ENCODE measurements at places on chromosomes 7 and 10.

DNA sequence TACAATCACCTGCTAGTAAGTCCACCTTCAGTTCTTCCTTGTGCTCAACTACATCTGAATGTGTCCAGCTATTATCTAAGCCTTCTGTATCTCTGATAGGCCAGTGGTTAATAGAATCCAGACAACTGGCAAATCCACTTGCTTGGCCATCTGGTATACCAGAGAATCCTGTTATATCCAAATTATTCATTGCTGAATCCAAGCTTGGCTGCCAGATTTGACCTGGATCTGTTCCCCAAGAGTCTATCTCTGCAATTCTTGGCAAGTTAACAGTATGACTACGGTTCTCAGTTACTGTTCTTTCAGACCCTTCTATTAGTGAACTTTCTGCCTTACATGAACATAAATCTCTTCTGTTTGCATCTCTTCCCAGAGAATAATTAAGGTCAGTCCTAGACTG lies 154.6 kb upstream of the TARP start:
- no peak for DNase-seq

DNA sequence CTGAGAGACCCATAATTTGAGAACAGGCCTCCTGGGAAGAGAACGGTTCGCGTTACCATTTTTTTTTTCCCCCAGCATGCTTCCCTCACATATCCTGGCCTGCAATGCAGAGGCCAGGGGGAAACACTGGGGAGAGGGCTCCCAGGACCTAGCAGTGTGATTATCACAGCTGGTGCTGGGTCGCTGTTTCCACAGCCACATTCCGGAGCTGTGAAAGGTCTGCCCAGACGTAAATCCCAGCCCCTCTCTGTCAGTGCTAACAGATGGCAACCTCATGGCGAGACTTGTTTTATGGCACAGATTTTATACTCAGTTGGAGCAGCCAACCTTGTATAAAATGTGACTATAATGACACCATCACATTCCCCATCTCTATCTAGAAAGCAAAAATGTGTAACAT lies 150.5 kb downstream of the PLXDC2 start:
- no peak for DNase-seq

- DNase-seq: no peak
Observed at GRCh38 chr10:74079028-74079935, 71.3 kb downstream of the AP3M1 start.

DNA sequence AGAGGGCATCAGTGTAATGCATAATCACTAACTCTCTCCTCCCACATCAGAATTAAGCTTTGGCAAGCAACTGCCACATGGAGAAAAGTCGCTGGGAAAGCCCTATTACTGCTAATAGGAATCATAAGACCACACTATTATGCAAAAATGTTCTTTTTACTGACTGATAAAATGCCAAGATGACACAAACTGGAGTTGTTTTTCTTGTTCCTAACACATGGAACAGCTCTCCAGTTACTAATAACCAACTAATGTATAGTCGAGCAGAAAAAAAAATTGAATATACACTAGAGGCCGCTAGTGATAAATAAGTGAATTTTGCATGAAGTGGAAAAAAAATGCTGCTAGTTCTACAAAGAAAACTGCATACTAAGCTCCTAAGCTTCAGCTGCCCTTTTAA lies 165.6 kb downstream of the TPK1 start:
- no peak for DNase-seq

DNA sequence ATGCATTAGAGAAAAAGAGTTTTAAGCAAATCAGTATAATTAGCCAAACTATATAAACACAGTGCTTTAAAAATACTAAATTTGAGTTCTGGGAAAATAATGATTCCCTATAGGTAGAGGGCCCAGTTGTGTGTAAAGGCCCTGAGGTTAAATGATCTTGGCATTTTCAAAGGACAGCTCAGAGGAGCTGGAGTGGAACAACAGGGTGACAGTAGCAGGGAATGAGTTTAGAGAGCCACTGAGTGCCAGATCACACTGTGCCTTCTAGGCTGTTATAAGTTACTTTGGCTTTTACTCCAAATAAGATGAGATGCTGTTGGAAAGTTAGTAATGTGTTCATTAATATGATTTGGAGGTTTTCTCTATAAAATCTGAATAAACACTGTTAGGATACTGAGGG lies 34.6 kb downstream of the VWDE start:
- no peak for DNase-seq

DNA sequence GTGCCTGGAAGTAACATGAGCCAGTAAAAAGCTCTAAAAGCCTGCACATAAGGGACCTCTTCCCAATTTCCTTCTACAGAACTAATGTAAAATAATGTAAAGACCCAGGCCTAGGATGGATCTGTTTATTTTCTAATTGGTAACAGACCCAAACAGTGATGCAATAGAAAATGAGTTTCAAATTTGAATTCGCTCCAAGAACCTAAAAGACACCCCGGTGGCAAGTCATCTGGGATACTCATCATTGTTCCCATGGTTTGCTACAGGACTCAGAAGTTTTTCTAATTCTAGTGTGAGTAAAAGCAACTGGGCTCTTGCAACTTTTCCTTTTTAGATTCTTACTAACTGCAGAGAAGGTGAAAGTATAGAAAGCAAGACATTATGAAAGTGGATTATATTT lies 271.3 kb upstream of the CACNA2D1 start:
- DNase-seq: no peak

DNA sequence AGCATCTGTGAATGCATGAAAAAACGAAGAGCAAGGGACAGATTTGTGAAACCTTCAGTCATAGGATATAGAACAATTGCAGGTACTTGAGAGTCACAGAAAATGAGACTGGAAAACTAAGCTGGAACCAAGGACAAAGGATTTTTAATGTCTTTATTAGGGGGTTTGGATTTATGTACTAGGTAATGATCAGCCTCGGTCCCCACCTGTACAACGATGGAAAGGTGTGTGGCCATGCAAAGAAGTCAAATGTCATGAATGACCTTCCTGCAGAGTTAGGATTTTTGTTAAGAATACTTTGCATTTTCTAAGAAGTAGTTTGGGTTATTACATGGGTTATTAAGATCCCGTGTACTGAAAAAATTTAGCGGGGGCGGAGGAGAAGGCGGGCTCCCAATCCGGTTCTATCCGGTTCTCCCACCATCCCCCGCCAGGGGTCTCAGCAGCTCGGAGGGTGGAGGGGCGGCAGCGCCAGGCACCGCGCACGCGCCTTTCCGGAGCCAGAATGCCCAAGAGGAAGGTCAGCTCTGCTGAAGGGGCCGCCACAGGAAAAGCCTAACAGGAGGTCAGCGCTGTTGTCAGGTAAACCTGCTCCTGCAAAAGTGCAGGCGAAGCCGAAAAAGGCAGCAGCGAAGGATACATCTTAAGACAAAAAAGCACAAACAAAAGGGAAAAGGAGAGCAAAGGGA lies 327.5 kb upstream of the PLXDC2 start:
- no peak for DNase-seq

DNA sequence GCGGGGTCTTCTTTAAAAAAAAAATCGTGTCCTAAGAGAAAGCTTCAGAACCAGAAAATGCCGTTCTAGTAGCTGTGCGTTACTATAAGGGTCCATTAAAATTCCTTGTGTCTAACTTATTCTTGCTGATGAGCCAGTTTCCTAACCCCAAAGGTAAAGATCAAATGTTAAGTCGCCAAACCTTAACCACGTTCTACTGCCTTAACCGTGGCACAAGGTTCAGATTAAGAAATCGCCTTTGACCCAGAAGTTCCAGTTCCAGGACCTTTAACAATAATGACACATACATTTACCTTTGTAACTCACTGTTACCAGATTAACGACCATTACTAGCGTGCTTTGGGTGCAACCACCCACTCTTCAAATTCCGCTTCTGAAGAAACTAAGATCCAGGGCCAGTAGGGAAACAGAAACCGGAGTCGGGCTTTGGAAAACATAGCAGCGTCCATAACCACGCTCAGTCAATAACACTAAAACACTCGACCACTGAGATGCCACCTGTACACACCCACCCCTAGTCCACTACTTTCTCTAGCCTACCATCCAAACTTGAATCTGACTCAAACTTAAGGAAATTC lies 620 bp downstream of the BET1 start:
- peak; percentile 6 for DNase-seq

GRCh38 chr10:82969405-82969804 lies 1094.4 kb downstream of the NRG3 start:
- DNase-seq: no peak

GRCh38 chr10:78953113-78953798 lies 115.5 kb upstream of the ZMIZ1 start:
- DNase-seq: no peak

- no peak for DNase-seq
Observed at GRCh38 chr7:115217373-115217772, 295.5 kb downstream of the MDFIC start.

- no peak for DNase-seq
Observed at GRCh38 chr7:142892951-142893350, 7.4 kb upstream of the TRPV6 start.

DNA sequence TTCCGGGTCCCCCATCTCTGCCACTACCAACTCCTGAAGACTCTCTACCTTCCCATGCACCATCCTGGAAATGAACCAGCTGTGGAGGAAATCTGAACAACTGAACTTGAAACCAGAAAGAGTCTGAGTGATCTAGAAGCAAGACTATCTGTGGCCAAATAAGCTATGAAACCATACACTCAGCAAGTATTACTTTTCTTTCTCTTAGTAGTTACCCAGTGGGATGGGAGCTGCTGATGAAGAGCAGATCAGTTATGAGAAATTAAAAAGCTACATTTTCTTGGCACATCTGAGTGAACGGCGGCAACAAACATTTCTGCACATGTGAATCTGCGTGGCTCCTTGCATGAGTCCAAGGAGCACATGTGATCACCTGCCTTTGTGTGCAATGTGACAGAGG lies 31.6 kb upstream of the AGK start:
- no peak for DNase-seq

DNA sequence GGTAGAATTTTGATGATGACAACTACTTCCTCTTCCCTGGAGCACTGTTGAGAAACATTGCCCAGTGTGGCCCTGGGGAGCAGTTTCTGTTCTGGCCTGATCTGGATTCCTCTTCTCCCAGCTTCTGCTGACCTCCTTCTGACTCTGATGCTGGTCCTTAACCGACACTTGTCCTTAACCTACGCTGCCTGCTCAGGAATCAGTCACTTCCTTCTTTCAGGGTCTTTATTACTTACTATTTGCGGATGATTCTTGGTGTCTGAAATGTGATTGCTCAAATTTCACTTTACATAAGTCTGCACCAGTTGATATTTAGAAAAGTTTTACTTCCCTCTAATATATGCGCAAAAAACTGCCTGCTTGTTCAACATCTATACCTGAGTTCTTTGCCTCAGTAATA lies 164.1 kb downstream of the PTEN start:
- no peak for DNase-seq

- no peak for DNase-seq
Observed at GRCh38 chr7:91206361-91206960, 57.8 kb upstream of the FZD1 start.

DNA sequence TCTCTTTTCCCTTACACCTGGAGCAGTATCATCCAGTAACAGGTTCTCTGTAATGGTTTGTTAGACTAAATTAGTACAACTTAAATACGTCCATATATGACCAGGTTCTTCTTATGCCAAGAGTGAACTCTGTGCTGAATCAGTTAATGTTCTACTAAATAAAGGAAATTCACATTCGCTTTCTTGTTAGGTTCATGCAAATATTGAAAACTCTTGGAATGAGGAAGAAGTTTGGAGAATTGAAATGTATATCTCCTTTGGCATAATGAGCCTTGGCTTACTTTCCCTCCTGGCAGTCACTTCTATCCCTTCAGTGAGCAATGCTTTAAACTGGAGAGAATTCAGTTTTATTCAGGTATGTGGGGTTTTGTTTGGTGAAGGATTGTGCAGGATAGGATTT lies 15.3 kb upstream of the CFAP69 start:
- no peak for DNase-seq

DNA sequence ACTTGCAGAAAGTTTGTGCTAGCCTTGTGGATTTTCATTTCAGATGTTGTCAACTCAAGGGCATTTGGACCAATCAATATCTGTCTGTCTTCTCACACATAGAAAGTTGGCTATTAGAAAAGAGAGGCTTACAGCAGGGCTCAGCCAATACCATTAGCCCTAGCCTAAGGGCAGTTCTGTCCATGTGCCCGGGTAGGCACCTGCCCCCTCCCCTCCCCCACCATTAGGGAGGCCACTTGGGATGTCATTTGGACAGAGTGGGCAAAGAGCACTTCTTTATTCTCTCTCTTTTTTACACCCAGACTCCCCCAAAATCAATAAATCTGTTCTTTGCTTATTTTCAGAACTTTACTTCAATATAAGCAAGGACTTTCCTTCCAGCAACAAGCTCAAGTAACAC lies 188.5 kb upstream of the MKI67 start:
- DNase-seq: no peak

DNA sequence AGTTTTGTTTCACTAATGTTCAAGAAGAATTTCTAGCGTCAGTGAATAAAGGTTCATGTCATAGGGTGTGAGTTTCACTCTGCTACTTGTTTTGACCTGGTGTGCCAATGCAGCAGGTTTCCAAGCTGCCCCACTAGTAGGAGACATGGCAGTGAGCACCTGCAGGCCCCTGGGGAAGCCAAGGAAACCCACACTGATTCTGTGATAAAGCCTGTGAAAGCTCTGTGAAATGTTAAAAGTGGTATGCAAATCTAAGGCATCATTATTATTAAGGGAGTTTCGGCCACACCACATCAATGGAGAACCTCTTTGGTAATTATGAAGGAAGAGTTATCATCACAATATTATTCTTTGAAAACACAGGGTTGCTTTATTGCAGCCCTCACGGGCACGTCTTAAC lies 46.4 kb downstream of the ABCB5 start:
- DNase-seq: no peak

DNA sequence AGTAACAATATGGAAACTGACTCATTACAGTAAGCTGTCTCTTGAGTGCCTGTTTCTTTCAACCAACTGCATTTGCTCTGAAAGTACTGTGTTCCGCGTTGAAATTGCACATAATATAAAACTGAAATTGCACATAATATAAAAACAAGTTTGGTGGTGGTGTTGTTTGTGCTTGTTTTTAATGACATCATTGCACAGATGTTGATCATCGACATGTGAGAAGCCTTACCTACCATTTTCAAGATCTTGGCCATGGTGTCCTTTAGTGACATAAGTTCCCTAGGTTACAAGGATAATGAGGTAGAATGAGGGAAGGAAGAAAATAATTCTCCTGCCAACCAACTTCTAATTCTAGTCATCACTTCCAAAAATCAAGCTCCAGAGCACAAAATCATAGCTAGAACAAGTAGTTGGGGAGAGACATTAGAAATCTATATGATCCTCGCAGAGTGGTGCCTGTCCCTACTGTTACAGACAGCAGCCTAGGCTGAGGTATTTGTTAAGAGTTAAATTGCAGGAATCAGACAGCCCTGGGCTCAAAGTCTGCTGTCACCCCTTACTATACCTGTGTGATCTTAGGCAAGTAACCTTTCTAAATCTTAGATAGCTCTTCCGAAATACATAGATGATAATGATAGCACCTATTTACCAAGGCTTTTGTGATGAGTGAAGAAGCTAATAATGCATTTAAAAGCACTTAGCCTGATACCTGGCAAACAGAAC lies 29.3 kb downstream of the DOCK4 start:
- no peak for DNase-seq

- peak; percentile 67 for DNase-seq
Observed at GRCh38 chr10:95841661-95842498, 65.9 kb upstream of the CC2D2B start.

GRCh38 chr7:129951226-129952085 lies 1.3 kb downstream of the UBE2H start:
- DNase-seq: peak; percentile 16
